Activated T-helper 1 cell treated with anti-CD3 and anti-CD28 coated beads, Interleukin-12 subunit alpha, Interleukin-12 subunit beta, Interleukin-2, Interleukin-4 antibody, amounts not matched to agents 30 ng/mL and 10 ng/mL and 1 ng/mL, durations not matched to agents 14 hours and 24 hours and 36 hours (primary cell): ENCODE measurements at places on chromosomes 5 and 9.

DNA sequence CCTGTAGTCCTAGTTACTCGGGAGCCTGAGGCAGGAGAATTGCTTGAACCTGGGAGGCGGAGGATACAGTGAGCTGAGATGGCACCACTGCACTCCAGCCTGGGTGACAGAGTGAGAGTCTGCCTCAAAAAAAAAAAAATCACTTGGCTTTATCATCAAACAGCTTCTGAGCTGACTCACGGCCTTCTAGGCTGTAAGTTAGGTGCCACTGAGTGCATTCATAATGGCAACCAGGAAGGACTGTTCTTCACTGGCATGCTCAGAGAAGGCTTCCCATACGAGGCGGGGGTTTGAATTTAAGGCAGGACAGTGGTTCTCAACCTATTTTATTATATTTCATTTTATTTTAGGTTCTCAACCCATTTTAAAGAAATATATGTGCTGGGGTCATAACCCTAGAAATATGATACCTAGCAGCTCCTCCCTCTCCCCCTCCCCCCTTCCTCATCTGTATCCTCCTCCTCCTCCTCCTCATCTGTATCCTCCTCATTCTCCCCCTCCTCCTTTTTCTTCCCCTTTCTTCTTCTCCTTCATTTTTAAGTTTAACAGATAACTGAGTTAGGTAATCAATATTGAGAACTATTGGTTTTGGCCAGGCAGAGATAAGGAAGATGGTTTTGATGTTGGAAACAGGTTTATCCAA lies 19.0 kb upstream of the LHFPL2 start:
- no peak for DNase-seq

DNA sequence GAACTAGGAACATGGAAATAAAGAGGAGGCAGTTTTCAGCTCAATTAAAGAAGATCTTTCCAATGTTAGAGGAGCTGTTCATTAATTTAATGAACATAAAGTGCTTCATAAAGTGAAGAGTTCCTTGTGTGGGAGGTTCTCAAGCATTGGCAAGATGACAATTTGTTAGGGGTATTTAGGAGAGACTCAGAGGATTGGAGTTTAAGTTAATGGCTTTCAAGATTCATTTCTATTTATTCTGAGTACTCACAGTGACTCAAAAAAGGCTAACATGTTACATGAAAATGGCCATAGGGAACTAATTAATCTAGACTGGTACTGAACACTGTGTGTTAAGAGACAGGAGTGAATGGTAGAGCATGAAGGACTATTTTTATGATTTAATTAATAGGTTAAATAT lies 55.4 kb upstream of the CDH12 start:
- DNase-seq: no peak

DNA sequence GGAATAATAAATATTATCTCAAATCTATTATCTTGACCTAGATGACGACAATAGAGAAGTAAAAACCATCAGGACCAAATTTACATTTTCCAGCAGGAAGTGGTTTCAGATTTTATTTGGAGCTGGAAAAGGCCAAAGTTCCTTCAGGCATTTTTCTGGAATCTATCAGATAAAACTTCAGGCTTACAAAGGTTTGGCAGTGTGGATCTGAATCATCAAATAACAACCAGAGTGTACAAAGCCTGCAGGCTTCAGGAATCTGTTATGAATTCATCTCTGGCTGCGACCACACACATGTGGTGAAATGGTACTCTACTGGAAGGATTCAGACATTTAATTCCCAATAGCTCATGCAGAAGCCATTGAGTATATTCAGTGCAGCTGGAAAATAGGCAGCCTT lies 726.4 kb upstream of the GRAMD2B start:
- no peak for DNase-seq

DNA sequence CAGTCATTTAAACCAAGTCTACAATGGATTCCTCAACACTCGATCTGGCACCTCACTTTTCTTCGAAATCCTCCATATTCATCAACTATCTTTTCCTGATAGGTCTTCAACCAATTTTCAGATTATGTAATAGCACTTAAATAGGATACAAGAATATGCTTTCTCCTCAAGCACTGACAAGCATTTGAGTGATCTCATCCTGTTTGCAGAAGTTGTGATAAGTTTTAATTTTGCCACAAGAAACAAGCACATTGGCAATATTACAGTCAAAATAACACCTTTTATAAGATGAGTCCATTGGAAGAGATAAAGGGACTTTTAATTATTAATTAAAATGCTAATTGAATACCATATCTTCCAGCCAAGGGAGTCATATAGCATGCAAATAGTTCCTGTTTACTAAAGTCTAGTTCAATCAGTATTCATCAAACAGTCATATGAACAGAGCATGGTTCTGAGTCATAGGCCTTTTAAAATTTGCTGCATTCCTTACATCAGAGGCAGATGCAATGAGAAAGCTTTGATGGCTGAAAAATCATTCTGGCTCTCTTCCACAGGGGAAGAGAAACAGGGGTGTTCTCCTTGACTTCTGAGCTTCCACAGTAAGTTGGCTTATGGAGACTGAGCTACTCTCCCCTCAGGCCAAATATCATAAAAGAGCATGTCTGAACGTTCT lies 32.7 kb upstream of the ZCCHC9 start:
- DNase-seq: no peak

DNA sequence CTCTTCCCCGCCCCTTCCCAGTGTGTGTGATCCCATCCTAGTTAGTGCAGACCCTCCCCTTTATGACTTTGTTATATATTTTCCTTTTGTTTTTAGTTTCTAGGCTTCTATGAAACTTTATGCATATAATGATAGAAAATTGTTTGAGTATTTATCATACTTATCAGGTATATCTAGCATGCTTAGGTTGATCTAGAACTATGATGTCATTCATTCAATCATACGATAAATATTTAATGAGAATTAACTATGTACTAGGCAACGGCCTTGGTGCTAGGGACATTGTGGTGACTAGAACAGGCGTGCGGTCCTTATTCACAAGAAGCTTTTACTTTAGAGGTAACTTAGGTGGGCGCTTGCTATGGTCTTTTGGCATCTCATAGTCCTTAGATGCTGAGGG lies 13.6 kb upstream of the ANKRD55 start:
- no peak for DNase-seq

GRCh38 chr5:140292212-140293036 lies 10.5 kb downstream of the PFDN1 start:
- DNase-seq: no peak

GRCh38 chr5:1659100-1659981 lies 135.6 kb upstream of the LPCAT1 start:
- DNase-seq: no peak

- no peak for DNase-seq
These were observed 95.4 kb upstream of the DAB2 start for GRCh38 chr5:39520232-39520572.

DNA sequence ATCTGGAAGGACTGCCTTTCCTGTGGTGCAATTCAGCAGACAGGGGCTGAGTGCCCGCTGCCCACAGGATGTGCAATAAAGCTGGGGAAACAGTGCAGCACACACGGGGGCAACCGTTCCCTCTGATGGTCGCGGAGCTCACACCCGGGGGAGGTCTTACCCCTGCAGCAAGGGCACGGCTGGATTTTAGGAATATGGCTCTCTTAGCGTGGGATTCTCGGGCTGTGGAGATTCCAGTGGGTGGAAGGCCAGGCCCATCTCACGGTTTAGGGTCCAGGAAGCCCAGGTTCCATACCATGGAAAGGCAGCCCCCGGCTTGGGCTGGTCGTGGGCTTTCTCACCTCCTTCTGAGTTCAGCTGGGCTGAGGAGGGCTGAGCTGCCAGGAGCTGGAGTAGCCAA lies 244.1 kb downstream of the MED10 start:
- DNase-seq: no peak

DNA sequence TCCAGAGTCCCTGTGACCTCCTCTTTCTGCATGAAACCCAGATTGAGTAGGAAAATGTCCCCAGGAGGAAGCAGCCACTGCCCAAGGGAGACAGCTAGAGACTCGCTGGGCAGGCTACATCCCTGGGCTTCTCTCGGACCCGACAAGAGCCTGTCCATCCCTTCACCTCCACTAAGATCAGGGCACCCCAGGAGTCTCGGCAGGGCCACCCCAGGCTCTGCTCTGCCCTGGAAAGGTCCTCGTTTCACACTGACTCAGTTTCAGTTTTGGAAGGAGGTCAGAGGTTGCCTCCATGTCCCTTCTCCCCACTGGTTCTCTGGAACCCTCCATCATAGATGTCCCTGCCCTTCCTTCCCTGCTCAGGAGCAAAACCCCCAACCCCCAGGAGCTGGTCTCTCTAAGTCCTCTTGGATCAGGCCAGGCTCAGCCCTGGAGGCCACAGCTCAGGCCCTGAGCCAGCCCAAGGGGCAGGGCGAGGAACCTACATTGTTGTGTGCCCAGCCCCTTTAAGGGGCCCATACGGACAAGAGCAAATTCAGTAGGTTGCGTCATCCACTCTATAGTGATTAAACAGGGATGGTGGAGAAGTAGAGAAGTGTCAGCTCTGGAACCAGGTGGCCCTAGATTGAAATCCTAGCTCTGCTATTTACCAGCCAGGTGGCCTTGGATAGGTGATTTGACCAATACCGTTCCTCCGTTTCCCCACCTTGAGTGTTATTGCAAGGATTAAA lies 37.4 kb downstream of the C9orf50 start:
- DNase-seq: no peak

DNA sequence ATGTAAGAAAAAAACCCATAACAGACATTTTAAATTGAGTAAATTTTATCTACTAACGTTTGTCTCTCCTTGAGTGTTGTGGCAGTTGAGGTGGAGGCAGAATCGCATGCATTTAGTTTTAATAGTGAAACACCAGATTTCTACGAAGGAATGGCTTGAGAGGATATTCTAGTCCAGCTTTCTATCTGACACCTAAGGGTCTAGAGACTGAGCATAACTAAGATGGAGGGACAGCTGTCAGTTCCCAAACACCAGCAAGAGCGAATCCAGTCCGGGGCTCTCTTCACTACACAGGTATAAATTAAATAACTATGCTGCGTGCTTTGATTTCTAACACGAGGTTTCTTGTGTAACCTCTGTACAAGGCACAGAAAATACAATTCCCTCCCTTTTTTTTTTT lies 1.4 kb downstream of the NCBP1 start:
- DNase-seq: no peak

GRCh38 chr5:131156385-131156784 lies 8.7 kb downstream of the HINT1 start:
- DNase-seq: no peak

DNA sequence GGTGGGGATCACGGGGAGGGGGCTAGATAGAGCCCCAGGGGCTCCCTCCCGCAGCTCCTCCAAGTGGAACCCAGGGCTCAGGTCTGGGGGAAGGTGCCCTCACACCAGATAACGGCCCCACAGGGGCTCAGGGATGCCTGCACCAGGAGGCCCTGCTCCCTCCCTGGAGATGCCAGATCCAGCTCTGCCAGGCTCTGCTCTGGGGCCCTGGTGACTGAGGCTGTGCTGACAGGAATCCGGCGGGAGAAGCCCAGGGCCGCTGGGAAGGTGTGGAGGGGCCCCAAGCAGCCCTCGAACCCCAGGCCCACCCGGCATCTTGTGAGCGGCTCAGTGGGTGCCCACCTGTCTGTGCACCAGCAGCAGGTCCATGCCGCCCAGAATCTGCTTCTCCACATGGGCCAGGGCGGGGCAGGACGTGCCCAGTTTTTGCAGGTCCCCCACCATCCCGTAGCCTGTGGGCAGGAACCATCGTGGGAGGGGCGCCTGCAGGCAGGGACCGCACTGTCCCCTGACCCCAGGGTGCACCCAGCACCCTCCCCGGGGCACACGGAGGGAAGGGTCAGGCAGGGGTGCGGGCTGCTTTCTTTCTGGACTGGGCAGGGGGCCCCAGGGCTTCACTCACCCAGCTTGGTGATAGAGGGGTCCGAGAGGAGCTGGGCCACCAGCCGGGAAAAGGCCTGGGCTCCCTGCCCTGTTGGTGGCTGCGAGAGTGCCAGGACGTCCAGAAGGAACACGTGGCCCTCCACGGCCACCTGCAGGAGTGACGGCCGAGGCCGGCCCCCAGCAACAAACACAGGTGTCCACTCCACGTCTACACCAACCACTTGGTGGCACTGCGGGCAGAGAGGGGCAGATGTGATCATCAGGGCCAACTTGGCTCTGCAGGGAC lies 48.9 kb upstream of the NRARP start:
- DNase-seq: no peak

DNA sequence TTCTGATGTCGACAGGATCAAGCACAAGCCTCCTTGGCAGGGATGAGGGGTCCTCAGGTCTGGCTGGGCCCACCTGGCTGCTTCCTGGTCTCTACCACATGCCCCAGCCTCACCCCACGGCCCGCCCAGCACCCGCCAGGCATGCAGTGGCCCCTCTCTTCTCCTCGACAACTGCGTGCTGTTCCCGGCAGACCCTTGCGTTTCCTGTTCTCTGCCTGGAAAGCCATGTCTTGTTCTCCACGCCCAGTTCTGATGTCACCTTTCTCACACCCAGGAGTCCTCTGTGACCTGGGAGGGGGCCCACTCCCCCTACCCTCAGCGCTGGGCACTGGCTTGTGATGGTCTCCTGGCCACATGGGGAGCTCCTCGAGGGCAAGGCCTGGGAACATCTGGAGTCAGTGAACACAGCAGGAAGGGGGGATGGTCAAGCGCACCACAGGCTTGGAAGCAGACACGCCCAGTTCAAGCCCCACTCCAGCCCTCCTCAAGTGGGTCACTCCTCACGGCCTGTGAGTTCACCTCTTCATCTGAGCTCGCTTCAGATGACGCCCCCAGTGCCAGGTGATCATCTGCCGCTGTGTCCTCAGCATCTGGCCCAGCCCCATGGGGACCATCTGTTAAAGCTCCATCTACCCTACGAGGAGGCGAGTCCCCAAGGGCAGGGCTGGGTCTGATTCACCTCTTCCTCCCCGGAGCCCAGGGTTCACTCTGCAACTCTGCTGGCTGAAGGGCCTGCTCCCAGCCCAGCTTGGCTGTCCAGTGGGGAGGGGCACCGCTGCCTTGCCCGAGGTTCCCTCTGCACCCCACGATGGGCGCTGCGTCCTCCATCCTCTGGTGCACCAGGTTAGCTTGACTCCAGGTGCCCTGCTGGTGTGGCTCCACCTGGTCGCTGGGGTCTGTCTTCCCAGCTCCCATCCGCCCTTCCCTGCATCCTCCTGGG lies 133.2 kb upstream of the PHYKPL start:
- no peak for DNase-seq

GRCh38 chr5:138686668-138687067 lies 66.6 kb upstream of the CTNNA1 start:
- no peak for DNase-seq

GRCh38 chr9:124513376-124513994 lies 6.3 kb upstream of the NR5A1 start:
- DNase-seq: no peak

DNA sequence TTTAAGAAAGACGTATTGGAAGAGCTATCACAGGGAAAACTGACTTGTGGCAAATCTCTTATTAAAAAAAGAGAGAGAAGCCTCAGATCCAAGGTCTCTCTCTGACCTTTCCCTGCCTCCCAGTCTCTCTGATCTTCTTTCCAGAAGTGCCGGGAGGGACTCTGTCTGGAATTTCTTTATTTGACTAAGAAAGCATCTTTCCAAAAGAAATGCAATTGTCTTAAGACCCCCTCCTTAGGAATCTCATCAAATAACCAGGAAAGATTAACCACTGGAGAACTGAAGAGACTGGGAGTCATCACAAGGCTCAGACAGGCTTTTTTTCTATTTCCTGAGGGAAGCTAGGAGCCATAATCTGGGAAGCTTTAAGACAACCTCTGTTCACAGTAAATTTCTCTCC lies 4.6 kb downstream of the C1QTNF3 start:
- no peak for DNase-seq

GRCh38 chr9:82570226-82570625 lies 492.7 kb downstream of the RASEF start:
- DNase-seq: no peak

- DNase-seq: no peak
These were observed 61.4 kb upstream of the ADRA1B start for GRCh38 chr5:159854916-159855315.
